ENCODE measurements at places on chromosomes 5 and 9.

- DNase-seq, result no peak
These were observed 53.0 kb upstream of the BOD1 start for GRCh38 chr5:173669483-173669882.

GRCh38 chr5:72659726-72660125 is 152.5 kb upstream of the ZNF366 start:
- no peak for DNase-seq

- DNase-seq, result no peak
These were observed 286.1 kb downstream of the ARHGAP26 start for GRCh38 chr5:143056339-143056704.

- DNase-seq, result no peak
These were observed 114.3 kb upstream of the EPB41L4A start for GRCh38 chr5:112533362-112533761.

- DNase-seq, result no peak
These were observed 492.2 kb upstream of the ARRDC3 start for GRCh38 chr5:91875196-91875779.

DNA sequence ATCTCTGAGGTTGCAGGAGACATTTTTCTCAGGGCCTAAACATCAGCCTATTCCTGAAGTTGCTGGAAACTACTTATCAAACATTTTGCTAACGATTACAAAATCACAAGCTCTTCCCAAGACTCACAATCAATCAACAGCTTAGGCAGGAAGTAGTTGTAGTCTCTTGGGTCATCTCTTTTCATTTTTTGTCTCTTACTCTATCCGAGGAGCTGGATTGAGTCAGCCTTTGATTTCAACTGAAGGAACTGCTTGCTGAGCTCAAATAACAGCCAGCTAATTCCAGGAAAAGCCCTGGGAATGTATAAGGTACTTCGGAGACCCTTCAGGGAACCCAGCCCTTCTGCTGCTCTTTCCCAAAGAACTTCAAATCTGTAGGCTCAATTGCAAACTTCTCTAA is 398.9 kb downstream of the PLK2 start:
- no peak for DNase-seq

GRCh38 chr5:14665949-14666348 is 1.4 kb downstream of the OTULIN start:
- peak; percentile 52 for DNase-seq

GRCh38 chr9:136557036-136557435 is 11.2 kb upstream of the NOTCH1 start:
- no peak for DNase-seq

DNA sequence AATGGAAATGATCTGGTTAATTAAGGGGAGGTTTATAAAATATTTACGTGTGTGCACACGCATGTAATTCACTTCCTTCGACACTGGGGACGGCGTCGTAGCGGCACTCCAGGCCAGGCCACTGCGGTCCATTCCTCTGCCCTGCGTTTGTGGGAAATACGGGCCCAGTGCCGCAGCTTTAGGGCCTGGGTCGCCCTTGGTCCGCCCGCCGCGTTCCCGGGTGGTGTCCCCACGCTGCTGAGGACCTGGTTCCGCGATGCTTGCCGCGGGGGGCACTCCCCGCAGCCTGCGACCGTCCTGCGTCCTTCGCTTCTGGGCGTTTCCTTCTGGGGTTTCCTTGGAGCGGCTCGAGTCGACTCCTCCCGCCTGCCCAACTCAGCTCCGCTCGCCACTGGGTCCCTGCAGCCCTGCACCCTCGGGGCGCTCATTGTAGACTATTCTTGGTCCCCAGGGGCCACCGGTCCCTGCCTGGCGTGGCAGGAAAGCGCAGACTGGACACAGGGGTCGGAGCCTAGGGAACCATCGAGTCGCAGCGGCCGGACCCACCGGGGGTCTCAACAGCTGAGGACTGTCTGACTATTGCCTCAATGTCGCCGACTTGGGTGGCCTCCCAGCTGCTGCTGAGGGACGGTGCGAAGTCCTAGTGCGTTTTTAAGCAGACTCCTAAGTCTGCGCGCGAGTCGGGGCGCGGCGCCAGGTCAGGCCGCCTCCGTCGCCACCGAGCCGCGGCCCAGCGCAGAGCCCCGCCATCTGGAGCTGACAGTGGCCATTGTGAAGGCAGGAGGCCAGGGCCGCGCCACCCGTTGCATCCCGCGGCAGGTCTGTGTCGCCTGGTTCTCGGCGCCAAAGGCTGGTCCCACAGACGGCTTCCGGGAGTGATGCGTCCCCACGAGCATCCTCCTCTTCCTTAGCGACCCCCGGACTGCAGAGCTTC is 4.4 kb upstream of the IRX1 start:
- DNase-seq, result no peak

GRCh38 chr9:29311221-29311620 is 1737.9 kb upstream of the C9orf72 start:
- DNase-seq, result no peak

DNA sequence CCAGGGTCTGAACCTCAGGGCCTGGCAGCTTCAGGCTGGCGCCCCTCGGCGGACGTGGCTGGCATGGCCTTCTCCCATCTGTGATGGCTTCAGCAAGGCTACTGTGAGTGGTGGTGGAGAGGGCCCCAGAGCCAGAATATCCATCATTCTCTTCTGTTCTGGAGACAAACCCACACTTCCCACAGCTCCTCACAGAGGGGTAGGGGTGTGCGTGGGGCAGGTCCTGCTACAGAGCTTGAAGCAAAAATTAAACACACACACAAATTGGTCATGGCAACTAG is 9.6 kb downstream of the GPX3 start:
- DNase-seq, result no peak

- no peak for DNase-seq
These were observed 164.3 kb downstream of the MUSK start for GRCh38 chr9:110832926-110833325.

DNA sequence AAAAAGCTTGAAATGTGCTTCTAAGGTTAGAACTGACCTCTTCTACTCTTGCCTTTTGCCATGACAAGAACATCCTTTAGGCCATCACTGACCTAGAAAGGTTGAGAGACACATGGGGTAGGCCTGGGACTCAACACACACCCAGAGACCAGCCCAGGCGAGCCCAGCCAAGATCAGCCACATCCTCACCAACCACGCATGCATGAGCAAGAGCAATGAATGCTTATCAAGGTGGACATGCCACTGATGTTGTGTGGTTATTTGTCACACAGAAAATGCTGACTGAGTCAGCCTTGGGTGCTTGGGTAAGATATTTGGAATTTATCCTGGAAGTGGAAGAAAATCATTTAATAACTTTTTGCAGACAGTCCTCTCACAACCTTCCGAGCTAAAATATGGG is 39.4 kb downstream of the SMIM23 start:
- no peak for DNase-seq

DNA sequence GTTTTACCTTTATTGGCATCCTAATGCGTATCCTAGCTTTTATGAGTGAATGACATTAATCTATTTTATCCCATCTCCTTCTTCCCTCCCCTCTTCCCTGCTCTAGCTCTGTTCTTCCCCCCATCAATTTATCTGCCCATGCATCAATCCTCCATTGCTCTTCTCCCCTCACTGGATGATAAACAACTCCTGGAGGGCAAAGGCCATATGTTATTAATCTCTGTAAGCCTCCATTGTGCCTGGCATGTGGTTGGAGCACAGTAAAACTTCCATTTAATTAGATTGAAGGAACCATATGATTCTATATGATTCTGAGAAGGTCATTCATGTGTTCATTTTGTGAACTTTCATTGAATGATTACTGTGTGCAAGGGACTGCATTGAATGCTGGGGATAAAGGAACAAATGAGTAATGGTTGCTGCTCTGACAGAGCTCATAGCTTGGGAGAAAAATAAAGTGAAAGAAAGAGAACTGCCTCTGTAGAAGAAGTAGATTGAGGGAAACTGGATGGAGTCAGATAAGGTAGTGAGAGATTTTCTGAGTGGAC is 85.0 kb downstream of the MEGF10 start:
- DNase-seq, result no peak

DNA sequence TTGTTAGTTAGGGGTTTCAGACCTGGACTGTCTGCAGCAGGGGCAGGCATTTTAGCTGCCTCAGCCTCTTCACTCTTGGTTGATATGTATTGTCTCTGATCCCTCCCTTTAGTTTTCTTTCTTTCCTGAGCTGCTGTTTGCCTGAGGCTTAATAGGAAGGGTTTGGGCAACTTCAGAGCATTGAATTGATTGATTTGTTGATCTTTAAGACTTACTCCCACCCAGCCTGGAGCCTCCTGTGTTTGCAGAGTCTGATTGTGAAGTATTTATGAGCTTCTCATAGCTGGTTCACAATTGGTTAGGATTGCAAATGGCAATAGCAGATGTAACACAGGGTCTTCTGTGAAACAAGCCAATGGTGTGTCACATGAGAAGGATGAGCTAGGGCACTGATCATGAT is 671.8 kb upstream of the SEMA6A start:
- DNase-seq, result no peak

GRCh38 chr9:87734106-87734505 is 8.2 kb downstream of the CTSL start:
- no peak for DNase-seq

DNA sequence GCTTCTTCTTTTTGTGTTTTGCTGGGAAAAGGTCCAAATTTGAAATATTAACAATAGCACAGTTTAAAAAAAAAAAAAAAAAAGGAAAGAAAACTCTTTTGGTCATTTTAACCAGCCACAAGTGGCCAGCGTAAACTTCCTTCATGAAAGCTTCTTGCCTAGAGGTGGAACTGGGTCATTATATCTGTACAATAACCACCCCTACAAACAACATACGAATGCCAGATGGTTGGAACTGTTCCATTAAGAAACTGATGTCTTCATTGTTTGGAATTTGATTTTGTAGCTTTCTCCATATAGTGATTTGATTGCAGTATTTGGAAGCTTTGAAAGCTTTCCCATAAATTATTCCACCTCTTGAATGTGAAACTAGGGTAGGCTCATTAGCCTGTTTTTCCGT is 18.3 kb upstream of the LPAR1 start:
- DNase-seq, result no peak

DNA sequence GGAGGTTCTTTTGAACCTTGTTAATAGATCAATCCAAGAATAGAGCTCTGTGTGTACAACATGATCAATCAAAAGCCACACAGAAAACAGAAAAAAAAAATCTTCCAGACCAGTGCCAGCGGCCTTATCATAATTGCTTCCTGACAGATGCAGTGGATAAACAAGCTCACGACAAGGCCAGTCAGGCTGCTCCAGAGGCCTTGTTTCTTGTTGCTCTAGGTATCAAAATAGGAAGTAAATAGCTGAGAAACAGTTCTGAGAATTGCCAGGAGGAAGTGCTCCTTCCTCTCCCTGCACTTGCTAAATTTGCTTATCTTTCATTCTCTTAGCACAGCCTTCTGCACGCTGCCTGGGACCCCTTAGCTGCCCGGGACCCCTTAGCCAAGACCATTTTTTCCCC is 199.0 kb upstream of the TARS1 start:
- DNase-seq, result no peak

DNA sequence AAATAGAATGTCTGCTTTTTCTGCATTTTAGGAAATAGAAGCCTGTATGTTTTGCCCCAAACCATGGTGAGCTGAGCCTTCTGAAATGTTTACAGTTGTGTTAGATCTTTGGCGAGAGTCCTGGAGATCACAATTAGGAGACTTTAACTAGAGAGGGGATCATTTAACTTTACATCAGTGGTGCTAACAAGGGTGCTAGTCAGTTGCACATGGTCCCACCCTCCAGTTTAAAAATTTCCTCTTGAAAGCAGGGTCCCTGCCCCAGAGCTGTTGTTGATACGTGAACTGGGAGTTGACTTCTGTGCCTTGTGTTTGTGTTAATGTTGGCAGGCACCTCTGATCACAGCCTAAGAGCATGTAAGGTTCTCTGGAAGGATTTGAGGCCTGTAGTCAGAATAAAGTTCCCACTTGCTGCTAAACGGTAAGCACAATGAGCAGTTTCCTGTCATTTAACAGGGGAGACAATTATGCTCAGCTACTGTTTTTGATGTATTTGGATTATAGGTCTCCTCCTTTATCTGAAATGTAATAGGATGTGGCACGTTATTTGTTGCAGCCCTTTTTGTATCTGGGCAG is 43.7 kb downstream of the RASGRF2 start:
- DNase-seq, result no peak

GRCh38 chr9:86459191-86459590 is 105.0 kb upstream of the TUT7 start:
- no peak for DNase-seq

GRCh38 chr5:73722231-73722630 is 96.2 kb downstream of the ARHGEF28 start:
- DNase-seq, result no peak

GRCh38 chr5:135887447-135887864 is 8.2 kb downstream of the IL9 start:
- peak; percentile 64 for DNase-seq

DNA sequence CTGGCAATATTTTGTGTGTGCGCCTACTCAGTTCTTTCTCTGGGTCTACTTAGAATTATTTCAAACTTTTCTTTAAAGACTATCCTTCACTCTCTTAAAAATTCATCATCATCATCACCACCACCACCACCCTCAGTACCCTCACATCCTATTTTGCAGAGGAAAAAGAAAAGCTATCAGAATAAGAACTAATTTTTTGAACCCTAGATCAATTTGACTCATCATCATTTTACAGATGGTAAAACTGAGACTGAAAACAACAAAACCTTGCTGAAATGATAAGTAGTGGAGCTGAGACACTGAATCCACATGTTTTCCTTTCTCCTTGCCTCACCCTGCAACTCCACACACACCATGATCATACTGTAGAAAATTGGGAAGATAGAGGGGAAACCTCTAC is 119.3 kb downstream of the SSBP2 start:
- DNase-seq, result no peak

DNA sequence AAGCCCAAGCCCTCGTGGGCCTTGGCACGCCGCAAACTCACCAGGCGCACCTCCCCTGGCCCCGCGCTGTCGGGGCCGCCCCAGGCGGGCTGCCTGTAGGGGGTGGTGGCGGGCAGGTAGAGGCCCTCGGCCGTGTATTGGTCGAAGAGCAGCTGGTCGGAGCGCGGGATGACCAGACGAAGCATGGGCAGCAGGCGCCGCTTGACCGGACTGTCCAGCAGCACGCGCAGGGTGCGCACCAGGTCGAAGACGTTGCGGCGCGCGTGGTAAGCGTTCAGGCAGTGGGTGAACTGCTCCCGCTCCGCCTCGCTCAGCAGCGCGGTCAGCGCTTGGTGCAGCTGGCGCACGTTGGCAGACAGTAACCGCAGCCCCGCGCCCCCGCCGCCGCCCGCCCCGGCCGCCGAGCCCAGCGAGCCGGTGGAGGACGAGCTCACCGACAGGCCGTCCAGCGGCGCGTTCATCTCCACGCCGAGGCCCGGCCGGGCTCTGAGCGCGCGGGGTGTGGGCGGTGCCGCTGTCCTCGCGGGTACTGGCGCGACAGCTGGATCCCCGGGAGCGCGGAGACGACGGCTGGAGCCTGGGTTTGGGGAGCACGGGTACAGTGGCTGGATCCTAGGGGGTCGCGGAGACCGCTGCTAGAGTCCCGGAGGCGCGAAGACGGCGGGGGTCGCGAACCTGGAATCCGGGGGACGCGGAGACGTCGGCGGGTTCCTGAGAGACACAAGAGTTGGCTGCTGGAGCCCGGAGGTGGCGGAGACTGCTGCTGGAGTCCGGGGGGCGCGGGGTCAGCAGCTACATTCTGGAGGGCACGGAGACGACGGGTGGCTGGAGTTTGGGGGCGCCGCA is 709 bp downstream of the WHRN start:
- peak; percentile 31 for DNase-seq

- no peak for DNase-seq
These were observed 13.6 kb downstream of the TIMD4 start for GRCh38 chr5:156949424-156949823.

- no peak for DNase-seq
These were observed 998.8 kb downstream of the MAT2B start for GRCh38 chr5:164504141-164504772.

GRCh38 chr9:126609711-126610388 is 3.9 kb upstream of the LMX1B start:
- DNase-seq, result no peak

All from activated T-cell treated with anti-CD3 and anti-CD28 coated beads for 48 hours (primary cell).